Activated CD4-positive, alpha-beta T cell treated with anti-CD3 and anti-CD28 coated beads, Interleukin-10, Interleukin-2, amounts not matched to agents 100 ng/mL and 50 ng/mL, durations not matched to agents 16 hours and 8 hours (primary cell): ENCODE measurements at places on chromosomes 13 and 19.

DNA sequence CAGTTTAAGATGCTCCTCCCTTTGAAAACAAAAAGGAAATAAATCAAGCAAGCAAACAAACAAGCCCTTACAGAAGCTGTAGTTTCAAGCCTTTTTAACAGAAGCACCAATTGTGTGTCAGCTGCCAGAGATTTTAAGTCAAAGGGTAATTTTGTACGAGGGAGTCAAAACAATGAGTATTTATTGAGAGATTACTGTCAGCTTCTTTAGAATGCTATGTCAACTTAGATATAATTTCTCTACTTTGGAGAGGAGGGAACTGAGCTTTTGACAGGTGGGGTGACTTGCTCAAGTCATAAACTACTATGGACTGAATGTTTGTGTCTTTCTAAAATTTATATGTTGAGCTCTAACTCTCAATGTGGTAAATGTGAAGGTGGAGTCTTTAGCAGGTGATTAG is 10.5 kb upstream of the CBY2 start:
- no peak for DNase-seq

DNA sequence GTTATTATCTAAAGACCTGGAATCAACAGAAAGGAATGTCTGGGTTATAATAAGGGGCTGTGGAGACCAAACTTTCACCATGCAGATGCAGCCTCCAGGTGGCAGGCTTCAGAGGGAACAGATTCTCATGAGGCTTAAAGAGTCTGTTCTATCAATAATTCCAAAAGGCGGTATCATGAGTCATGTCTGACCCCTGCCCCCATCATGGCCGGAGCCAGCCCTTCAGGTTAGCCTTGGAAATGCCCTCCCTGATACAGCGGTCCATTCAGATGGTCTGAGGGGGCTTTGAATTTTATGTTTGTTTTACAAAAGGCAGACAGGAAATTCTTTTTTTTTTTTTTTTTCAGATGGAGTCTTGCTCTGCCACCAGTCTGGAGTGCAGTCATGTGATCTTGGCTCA is 21.7 kb upstream of the LAMP1 start:
- DNase-seq: peak; percentile 13

DNA sequence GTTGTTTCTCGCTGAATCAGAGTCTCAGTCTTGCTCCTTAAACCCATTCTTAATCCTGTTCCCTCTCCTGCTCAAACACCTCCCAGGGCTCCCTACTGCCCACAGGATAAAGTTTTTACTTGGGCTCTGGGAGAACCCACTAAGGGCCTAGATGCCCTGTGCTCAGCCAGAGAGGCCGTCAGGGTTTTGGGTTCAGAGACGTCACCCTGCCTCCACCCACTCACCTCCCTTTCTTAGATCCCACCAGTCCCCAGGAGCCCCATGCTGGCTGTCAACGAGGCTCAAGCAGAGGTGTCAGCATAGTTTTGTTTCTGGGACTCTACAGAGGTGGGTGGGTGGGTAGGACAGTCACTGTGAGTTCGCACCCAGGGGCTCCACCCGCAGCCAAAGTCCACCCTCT is 15.5 kb upstream of the CYP4F2 start:
- no peak for DNase-seq

- DNase-seq: no peak
Measured at GRCh38 chr19:2294687-2295335, 12.8 kb upstream of the PEAK3 start.

DNA sequence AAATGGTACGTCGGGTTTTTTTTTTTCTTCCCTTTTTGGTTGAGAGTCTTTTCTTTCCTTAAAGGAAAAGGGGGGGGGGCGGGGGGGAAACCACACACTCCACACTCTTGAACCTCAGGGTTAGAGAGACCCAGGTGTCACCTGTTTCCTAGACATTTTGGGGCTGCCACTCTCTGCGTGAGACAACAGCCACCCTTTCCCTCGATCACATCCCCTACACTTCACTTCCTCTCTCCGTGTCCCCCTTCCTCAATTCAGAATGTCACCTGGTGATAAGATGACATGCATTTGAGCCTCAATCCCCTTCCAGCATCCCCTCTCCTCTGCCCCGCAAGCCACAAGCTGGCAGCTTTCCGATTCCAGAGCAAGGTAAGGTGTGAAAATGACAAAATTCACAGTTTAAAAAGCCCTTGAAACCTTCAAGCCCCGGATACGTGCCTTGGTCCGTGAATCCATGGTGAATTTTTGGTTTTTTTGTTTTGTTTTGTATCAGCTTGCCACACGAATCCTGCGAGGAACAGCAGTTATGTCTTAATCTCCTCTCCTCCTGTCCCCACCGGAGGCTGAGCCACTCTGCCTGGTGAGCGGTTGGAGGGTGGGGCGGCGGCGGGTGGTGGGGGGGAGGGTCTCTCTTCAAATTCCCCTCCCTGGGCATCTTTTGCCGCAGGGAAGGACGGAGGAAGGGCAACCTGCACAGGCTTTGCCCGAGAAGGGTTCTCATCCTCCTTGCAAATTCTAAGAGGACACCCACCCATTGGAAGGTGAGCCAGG is 4.2 kb downstream of the PTPRS start:
- DNase-seq: no peak

DNA sequence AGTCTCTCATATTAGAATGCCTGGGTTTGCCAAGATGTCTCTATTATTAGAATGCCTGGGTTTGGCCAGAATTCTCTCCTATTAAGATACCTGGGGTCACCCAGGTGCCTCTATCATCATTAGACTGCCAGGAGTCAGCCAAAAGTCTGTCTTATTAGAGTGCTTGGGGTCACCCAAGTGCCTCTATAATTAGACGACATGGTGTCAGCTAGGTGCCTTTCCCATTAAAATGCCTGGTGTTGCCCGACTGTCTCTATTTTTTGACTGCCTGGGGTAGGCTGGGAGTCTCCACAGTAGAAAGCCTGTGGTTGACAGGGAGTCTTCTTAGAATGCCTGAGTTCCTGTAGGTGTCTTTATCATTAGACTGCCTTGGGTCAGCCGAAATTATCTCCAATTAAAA is 1536.6 kb downstream of the UQCRFS1 start:
- no peak for DNase-seq

DNA sequence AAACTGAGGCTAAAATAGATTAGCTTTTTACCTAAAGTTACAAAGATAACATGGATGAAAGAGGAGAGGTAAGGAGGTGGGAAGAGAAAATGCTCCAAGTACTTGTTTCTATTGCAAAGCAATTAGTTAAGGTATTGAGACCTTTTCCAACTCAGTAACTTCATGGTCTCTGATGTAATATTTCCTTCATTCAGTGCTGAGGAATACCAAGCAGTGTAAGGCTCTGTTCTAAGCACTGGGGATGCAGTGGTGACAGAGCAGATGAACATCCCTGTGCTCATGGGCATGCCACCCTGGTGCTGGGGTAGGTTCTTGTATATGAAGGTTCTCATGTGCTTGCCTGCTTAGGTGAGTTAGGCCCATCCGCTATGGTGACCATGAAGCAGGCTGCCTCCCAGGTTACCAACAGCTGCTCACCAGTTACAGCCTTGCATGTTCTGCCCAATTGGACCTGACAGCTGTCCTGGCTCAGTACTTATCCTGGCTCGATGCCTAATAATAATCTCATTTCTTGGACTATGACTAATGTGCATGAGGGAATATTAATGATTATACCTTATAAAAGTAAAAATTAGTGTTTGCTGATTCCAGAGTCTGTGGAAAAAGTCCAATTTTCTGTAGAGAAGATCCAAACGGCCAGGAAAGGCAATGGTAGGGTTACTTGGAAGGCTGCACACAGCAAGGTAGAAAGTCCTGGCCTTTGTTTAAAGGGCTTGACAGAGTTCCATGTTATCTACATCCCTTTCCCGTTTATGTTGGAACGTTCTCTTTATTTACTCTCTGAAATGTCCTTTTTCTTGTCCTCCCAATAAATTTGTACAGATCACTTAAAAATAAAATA is 48.3 kb downstream of the LATS2 start:
- no peak for DNase-seq

DNA sequence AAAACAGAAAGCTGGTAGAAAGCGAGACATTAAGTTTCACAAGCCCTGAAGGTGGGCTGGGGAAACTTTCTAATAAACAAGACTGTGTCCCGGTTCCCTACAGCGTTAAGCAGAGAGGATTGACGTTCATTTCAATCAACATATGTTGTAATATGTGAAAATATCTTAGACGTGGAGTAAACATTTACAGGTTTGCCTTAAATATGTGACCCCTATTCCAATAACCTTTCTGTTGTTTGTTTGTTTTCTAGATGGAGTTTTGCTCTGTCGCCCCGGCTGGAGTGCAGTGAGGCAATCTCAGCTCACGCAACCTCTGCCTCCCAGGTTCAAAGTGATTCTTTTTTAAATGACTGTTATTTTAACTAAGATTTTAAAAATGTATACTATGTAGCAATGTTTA is 526.2 kb downstream of the SUCLA2 start:
- DNase-seq: no peak

DNA sequence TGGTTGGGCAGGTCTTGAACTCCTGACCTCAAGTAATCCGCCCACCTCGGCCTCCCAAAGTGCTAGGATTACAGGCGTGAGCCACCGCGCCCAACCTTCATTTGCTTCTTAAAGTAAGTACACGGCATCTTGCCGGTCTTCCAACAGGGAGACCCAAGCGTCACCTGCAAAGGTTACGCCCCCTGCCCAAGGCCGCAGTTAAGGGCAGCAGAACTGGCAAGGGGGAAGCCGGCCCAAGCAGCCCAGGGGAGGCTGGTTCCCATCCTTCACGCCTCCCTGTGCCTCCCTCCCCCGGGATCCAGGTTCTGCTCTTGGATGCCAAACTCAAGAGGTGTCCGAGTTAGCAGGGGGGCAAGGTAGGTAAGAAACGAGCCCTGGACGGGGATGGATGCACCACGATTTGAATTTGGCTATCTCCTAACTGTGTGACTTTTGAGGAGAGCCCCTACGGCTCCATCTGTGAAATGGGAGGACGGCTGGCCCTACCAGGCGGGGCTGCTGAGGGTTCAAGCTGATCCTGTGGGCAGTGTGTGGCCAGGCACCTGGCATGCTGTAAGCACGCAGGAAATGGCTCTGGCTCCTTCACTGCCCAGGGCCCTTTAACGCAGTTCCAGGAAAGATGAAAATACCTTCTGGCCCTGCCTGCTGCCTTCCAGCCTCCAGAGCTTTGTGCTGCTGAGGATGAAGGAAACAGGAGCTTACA is 9.0 kb downstream of the RFX1 start:
- no peak for DNase-seq

DNA sequence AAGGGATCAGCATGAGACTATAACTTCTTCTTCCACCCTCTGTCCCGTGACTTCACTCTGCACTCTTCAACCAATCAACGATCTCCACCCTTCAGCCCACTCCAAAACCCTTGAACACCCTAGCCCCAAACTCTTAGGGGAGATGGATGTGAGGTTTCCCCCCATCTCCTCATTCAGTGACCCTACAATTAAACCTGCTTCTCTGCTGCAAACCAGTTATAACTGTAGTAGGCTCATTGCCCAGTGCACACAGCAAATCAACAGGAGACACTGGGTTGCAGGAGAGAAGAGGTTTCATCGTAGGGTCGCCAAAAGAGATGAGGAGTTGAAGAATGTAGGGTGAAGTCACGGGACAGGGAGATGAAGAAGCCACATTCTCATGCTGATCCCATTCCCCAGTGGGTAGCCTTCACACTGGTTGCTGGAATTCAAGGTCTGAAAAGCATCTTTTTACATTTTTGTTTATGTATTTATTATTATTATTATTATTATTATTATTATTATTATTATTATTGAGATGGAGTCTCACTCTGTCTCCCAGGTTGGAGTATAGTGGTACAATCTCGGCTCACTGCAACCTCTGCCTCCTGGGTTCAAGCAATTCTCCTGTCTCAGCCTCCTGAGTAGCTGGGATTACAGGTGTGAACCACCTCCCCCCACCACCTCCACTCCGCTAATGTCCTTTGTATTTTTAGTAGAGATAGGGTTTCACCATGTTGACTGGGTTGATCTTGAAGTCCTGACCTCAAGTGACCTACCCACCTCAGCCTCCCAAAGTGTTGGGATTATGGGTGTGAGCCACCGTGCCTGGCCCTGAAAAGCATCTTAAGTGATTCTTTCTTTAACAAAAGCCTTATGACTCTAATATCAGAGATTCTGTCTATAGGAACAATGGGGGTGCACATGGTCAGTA is 5.8 kb upstream of the CYP2S1 start:
- no peak for DNase-seq
